ENCODE measurements at places on chromosomes 7 and 10.

- DNase-seq: peak; percentile 40
Measured at GRCh38 chr7:104848138-104848990, 165.6 kb upstream of the KMT2E start.

DNA sequence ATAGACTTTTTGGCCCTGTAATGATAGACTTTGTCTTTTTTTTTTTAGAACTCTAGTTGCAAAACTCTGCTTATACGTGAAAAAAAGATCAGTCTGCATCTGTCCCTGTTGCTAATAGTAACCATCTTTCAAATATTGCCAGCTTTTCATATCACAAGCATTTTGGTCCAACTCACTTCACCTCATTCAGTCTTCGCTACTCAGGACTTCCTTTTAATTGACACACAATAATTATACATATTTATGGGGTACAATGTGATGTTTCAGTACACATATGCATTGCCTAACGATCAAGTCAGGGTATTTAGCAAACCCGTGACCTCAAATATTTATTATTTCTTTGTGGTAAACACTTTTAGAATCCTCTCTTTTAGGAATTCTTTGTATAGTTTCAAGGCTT lies 867.0 kb upstream of the C7orf33 start:
- no peak for DNase-seq

DNA sequence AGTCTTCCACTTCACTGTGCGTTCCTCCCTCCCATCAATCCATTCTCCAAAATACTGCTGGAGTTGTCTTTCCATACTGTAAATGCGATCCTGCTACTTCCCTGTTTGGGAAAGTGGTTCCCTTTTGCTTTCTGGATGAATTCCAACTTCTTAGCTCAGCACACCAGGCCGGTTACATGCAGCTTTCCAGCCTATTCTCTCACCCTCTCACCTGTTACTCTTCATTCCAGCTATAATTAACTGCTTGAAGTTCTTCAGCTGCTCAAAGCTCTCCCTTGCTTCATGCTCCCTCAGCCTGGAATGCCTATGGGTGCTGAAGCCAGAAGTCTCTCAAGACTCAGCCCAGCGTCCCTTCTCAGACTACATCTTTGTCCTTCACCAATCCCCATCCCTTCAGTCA lies 6.0 kb upstream of the ZNRF2 start:
- DNase-seq: no peak

GRCh38 chr10:58512491-58513187 lies at the start of gene BICC1:
TSS of gene BICC1 (plus strand) at chr10:58512872. CDS start at chr10:58513144, 272 bp downstream.
- DNase-seq: no peak

- DNase-seq: no peak
Measured at GRCh38 chr7:24125765-24126164, 158.2 kb upstream of the NPY start.

GRCh38 chr7:90064370-90064769 lies 89.9 kb upstream of the STEAP1 start:
- no peak for DNase-seq

All from effector CD8-positive, alpha-beta T cell (primary cell).